ENCODE measurements at places on chromosomes 5 and 9.
A peak's percentile ranks its signal among the peaks of the same experiment; 100 is the strongest.

- DNase-seq, result no peak
These were observed 171.2 kb downstream of the CWC27 start for GRCh38 chr5:64939772-64940510.

DNA sequence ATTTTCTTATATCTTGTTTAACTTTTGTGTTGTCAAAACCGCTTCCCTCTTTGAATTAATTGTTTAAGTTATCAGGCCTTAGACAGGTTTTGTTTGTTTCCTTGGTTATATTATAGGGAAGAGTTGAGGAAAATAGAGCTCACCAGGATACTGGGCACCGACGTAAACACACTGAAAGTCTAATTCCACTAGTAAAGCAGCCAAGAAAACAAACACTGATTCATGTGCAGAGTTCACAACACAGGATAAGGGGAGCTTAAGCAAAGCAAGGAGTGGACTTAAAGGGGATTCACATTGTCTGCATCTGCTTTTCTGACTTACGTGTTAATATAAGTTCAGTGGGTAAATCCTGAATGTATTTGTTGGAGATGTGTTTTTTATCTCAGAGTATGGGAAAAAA lies 139.0 kb upstream of the CDH6 start:
- DNase-seq, result no peak

DNA sequence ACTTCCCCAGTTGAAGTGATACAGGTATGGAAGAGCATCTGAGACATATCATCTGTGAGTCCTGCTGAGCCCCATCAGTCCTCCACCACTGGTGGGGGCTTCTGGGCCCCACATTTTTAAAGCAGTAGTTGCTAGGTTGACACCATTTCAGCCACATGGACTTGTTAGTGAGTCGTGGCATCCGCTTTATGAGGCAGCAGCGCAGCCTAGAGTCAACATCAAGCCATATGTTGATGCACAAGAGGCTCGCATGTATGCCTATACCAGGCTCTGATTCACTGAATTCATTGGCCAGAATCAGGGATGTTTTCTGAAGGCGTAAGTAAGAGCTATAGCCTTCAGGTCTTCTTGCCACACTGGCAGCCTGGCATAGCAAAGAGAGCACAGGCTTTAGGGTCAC lies 26.8 kb downstream of the ZNF346 start:
- DNase-seq, result no peak

DNA sequence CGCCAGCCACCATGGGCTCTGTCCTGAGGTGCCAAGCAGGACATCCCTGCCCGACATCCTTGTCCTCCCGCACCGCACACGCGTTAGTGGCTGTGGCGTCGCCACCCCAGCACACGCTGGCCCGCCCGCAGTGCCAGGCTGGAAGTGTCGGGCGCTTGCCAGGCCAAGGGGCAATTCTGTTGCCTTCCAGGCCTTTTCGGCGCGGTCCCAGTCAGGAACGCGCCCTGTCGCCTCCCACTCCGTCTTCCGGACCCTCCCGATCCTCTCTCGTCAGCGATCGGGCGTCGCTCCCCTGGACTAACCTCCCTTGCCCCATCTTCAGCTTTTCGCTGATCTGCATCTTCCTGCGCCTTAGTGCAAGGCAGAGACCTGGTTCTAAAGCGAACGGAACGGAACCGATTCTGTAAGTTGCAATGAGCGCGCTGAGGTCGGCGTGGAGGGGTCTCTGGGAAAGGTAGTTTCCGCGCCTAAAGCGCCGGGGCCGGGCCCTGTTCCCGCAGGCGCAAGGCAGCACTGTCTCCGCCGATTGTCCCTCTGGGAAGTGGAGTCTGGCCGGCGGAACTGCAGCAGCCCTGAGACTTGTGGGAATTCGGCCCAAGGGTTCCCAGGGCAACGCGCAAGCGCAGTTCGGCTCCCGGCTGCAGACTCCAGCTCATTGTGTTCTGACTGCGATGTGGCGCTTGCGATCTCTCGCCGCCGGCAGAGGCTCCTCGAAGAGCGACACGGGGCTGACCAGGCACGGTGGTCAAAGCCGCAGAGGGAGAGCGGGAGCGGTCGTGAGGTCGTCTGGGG lies at the start of gene ZNF454:
TSS of gene ZNF454 (plus strand) at position 630 of the 792 bp plus-strand sequence. CDS start 1,594 bp downstream, outside the sequence.
- DNase-seq, result no peak

GRCh38 chr9:134616341-134616740 lies 25.3 kb upstream of the COL5A1 start:
- DNase-seq, result no peak

GRCh38 chr5:119578937-119579336 lies 50.4 kb upstream of the FAM170A start:
- peak; percentile 36 for DNase-seq

DNA sequence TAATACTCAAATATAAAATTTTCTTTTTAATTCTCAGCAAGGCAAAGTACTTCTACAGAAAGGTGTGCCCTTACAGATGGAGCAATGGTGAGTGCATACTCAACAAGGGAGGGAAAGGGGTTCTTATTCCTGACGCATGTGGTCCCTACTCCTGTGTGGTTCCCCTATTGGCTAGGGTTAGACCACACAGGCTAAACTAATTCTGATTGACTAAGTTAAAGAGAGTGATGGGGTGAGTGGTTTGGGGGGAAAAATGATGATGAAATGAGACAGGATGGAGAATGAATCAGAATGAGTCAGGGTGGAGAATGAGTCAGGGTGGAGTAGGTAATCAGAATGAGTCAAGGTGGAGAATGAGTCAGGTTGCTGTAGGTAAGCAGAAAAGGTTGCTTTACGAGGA lies 22.9 kb upstream of the HMGCS1 start:
- DNase-seq, result peak; percentile 69

DNA sequence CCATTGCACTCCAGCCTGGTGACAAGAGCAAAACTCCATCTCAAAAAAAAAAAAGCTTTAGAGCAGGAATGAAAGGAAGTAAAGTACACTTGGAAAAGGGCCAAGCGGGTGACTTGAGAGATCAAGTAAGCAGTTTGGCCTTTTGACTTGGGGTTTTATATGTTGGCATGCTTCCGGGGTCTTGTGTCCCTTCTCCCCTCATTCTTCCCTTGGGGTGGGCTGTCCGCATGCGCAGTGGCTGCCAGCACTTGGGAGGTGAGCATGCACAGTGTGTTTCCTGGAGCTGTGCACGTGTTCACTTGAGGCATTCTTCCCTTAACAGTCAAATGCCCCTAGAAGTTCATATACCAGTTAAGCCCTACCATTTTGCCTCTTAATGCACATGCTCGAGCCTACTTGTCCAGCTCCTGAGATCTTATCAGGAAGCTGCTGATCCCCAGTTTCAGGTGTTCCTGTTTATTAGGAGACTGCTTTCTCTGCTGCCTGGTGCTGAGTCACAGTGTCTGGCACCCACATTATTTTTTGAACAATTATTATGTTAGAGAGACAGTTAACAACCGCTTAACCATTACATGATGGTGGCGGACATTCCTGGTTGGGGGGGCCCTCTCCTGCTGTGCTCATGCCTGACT lies 32.6 kb upstream of the PRRC2B start:
- DNase-seq, result peak; percentile 58

GRCh38 chr5:150284311-150284710 lies 5.3 kb downstream of the CAMK2A start:
- DNase-seq, result no peak

DNA sequence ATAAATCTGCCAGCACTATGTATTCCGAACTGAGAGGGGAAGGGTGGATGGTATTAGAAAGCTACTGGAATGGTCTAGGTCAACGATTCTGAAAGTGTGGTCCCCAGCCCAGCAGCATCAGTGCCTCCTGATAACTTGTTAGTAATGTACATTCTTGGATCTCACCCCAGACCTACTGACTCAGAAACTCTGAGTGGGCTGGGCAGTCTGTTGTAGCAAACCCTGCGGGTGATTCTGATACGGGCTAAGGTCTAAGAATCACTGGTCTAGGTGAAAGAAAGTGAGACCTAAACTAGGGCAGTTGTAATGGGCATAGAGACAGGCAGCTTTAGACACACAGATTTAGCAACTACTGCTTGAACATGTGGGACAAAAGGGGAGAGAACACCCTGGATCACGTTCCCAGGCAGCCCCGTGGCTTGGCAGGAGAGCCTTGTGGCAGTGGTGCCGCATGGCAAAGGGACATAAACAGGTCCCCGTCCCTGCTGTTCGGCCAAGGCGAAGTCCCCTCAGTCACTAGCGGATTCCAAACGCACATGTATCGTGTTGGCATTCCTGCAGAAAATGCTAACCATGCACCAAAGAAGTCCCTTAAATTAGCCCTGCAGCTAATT lies 216.3 kb downstream of the TTLL11 start:
- no peak for DNase-seq

DNA sequence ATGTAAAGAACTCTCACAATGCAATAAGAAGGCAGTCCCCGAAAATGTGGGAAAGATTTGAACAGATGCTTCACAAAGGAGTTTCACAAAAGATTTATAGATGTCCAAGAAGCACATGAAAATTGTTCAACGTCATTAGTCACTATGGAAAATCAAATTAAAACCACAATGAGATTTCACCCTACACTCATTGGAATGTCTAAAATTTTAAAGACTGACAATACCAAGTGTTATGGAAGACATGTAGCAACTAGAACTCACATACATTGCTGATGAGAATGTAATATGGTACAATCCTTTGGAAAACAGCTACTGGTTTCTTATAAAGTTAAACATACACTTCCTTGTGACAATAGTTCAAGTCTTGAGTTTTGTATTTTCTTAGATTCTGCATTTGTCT lies 11.0 kb upstream of the RECK start:
- no peak for DNase-seq

- DNase-seq, result peak; percentile 86
These were observed 30.4 kb downstream of the RNF145 start for GRCh38 chr5:159178978-159179377.

DNA sequence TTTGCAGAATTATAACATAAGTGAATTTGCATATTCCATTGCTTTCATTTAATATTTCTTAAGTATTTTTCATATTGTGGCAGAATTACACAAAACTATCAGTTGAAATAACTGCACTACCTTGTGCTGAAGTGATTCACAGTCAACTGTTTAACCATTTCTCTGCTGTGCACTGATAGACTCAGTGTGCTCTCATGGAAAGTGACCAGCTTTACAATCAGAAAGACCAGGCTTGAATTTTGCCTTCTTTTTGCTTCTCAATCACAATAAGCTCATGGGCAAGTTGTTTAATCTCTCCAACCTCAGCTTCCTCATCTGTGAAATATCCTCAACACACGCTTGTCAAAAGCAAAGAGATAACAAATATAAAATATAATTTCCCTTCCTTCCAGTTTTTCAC lies 18.3 kb downstream of the CDK5RAP2 start:
- no peak for DNase-seq

GRCh38 chr5:151063142-151063989 lies 17.5 kb downstream of the TNIP1 start:
- no peak for DNase-seq

- no peak for DNase-seq
These were observed 161.2 kb downstream of the RGS3 start for GRCh38 chr9:113624721-113625120.

DNA sequence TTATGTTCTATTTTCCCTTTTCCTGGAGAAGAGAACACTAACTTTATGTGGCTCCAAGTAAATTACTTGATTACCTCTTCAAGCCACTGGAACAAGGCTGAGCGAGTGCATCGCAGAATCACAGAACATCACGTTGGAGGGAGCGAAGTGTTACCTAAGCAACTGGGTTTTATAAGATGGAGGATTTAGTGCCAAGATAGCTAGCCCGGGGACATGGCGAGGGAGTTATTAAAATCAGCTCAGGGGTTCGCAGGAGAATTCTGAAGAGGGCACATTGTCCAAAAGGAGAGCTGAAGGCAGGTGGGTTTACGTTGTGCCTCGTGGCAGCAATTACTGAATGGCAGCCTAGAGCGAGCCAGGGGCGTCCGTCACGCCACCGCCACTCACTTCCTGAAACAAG lies 563.2 kb upstream of the ADAMTS16 start:
- no peak for DNase-seq

DNA sequence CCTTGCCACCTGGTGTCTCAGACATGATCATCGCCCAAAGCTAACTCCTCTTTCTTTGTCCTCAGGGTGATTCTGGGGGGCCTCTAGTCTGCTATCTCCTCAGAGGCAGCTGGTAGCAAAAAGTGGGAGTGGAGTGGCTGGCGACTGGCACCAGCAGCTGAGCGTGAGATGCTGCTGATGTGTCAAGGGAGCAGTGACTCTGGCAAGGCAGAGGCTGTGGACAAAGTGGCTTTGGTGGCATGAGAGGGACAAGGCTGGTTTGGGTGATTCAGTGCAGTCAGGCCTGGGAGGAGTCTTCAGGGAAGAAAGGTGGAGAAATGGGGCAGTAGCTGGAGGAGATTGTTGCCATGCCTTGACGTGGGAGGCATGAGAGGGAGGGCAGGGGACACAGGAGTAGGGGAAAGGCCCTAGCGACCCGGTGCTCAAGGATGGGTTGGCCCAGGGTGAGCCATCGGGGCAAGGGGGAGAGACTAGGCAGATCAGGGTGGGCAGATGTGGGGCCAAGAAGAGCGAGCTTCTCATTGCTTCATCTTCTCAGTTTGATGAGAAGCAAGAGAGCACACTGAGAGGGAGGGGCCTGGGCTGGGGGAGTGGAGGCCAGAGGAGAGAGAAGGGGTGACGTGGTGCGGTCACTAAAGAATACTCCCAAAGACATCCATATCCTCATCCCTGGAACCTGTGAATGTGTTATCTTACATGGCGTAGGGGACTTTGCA lies 64.2 kb upstream of the SPTLC1 start:
- no peak for DNase-seq

- no peak for DNase-seq
These were observed 395.6 kb upstream of the TLE4 start for GRCh38 chr9:79176014-79176697.

DNA sequence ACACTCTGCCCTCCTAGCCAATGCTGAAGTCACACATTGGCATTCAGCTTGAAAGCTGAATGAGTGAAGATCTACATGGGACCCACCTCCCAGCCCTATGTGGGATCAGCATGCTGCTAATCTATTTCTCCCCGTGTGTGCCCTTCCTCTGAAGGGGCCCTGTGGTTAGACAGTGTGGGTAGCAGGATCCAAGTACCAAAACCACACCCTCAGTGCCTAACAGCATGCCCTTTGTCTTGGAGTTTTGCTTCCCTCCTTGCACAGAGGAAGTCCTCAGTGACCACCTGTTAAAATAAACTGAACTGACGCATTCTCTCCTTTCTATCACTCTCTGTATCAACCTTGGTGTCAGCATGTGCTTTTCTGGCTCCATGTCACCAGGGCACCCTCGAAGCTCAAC lies 25.0 kb downstream of the SH3TC2 start:
- DNase-seq, result no peak

GRCh38 chr9:91012933-91013841 lies 211.6 kb downstream of the SYK start:
- DNase-seq, result no peak
